BJ (cell line): ENCODE measurements at places on chromosomes 2 and 18.

GRCh38 chr2:105847056-105847455 lies 102.3 kb downstream of the NCK2 start:
- DNase-seq = no peak

GRCh38 chr2:15365411-15365810 lies 195.7 kb downstream of the NBAS start:
- DNase-seq = no peak

DNA sequence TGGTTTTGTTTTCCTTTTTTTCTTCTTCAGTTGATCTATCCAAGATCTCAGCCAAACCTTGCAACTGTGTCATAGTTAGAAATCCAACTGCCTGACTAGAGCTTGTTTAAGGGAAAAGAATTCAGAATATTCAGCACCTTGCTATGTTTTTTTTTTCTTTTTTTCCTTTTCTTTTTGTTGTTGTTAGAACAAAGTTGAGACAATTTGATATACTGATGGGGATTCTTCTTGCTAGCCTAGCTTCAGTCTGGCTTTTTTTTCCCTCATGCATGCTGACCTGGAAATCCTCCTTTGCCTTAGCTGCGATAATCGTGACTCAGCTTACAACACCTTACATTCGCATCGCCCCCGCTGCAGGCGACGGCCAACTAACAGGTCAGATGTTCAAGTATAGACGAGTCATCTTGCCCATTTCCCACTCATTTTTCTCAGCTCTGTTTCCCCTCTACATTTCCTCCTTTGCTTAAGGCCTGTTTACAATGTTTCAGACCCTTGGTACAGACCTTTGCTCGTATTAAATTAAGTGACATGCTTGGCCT lies 487.2 kb upstream of the RAB12 start:
- DNase-seq = peak; percentile 35

DNA sequence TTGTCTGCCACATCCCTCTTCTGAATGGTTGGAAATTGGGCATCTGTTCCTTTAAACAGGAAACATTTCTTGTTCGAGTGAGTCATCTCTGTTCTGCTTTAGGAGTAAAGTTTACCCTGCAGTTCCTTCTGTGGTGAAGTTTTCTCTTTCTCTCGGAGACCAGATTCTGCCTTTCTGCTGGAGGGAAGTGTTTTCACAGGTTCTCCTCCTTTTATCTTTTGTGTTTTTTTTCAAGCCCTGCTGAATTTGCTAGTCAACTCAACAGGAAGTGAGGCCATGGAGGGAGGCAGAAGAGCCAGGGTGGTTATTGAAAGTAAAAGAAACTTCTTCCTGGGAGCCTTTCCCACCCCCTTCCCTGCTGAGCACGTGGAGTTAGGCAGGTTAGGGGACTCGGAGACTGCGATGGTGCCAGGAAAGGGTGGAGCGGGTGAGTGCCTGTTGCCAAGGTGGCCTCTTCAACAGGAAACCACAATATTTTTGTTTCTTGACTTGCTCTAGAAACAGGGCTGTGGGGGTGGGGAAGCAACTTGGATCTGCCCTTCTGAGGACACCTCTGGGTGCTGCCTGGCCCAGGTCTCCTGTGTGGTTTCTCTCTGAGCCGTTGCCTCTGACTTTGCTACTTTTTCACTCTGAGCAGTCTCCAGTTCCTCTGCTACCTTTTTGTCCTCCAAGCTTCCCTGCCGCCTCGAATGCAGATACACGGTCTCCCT lies 2.2 kb upstream of the CASP8 start:
- DNase-seq = peak; percentile 23

DNA sequence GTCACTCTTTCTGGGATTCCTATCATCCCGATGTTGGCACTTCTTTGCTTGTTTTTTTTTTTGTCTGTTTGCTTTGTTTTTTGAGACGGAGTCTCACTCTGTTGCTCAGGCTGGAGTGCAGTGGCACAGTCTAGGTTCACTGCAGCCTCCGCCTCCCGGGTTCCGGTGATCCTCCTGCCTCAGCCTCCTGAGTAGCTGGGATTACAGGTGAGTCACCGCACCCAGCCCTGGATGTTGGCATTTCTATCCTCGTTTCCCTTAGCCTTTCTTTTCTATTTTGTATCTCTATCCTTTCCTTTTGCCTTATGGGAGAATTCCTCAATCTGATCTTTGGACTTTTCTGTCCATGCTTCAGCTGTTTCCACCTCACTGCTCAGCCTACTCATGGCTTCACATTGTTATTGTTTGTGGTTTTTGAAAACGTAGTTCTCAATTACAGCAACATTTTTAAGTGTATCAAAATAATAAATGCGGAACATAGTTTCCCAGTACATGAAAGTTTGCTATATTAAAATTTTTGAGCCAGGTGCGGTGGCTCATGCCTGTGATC lies 62.1 kb upstream of the ZNF516 start:
- no peak for DNase-seq

- DNase-seq = no peak
These were observed 12.0 kb downstream of the DSG1 start for GRCh38 chr18:31329787-31330438.

- no peak for DNase-seq
These were observed 49.5 kb downstream of the CAPN13 start for GRCh38 chr2:30757749-30758148.

DNA sequence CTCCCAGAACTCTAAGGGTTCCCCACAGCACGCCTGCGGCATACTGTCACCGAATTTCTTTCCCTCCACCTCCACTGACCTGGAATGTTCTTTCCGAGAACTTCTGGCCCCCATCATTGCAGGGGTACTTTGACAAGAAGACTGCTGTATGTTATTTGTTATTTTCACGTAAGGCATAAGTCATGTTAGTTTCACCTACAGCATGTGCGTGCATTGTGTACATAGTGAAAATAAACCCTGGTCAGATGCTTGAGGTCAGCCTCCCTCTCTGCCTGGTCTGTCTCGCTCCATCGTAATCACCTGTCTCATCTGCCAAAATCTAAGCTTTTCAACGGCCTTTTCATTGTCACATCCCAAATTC lies 4.1 kb downstream of the ABCG8 start:
- DNase-seq = no peak

GRCh38 chr2:715038-715437 lies 37.8 kb upstream of the TMEM18 start:
- no peak for DNase-seq

DNA sequence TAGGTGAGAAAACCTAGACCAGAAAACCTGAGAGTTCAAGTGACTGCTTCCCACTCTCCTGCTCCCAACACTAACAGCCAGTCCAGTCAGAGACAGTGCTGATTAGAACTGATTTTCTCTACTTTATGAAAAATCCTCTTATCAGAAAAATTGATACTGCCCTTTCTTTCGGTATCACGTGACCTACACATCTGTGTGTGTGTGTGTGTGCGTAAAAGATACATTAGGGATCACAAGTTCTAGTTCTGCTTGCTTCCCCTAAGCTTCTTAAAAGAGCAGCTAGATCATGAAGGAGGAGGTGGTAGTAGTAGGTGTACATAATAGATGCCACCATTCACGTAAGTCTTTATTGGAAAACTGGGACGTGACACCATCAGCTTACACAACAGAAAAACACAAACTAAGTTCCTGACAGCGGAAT lies 1.5 kb downstream of the ARL5A start:
- no peak for DNase-seq

- DNase-seq = no peak
These were observed 272.5 kb upstream of the KCNJ3 start for GRCh38 chr2:154425994-154426393.

DNA sequence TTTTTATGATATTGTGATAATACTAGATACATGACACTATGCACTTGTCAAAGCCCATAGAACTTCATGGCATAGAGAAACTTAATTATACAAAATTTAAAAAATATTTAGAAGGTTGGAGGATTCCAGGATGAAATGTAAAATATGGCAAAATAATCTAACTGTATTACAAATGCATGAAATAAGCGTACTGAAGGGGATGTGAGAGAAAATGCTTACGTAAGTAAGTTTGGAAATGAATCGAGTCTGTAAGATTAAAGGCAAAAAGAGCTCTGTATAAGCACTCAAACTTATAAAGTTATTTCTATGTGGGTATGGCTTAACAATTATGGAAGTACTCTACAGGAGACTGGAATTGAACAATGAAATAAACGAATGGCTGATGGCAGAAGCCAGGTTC lies 13.4 kb upstream of the CDC42EP3 start:
- no peak for DNase-seq
